Esophagus mucosa (tissue), 1 donor: ENCODE measurements at places on chromosomes 5 and 9.
A peak's percentile ranks its signal among the peaks of the same experiment; 100 is the strongest.

GRCh38 chr5:71932655-71933338 lies 174.5 kb upstream of the MAP1B start:
- peak; percentile 59 for ATAC-seq

DNA sequence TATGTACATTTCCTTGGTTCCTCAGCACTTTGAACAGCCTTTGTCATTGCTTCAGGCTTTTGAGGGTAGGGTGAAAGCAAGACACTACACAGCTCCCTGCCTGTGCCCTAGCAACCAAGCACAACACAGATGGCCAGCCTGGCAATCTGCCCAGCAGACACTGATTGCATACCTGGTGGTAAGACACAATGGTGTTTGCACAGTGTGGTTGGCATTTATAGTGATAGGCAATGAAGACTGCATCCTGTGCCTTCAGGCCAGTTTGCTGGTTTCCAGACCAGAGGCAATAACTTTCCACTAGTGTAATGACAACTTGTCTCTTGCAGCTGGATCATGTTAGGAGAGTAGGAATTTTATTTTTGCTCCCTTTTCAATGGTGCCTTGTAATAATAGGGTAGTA lies 144.5 kb upstream of the TNC start:
- peak; percentile 83 for ATAC-seq

DNA sequence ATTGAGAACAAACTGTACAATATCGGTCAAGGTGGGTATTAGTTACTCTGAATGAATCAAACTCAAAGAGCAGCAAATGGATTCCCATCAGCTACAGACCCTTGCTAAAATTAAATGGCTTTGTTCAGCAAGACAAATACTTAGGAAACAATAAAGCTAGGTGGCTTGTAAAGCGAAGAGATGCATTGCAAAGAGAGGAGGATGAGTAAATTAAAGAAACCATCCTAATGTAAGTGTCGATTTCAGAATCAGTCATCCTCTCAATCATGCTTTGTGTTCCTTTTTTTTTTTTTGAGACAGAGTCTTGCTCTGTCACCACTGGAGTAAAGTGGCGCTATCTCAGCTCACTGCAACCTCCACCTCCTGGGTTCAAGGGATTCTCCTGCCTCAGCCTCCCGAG lies 359.2 kb upstream of the ZNF462 start:
- no peak for ATAC-seq

DNA sequence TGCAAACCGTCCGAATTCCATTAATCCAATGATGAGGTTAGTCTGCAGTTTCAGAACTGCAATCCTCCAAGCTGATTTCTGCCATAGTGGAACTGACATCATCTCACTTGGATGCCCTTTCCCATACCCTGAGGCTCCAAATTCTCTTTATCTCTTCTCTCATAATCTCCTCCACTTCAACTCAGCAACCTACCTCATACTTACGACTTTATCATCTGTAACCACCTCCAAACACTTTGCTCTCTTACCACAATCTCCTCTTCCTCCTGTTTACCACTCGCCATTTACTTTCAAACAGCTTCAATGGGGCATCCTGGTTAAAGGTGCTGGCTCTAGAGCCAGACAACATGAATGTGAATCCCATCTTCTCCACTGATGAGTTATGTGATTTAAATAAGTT lies 223.2 kb downstream of the EPB41L4A start:
- ATAC-seq: no peak

- ATAC-seq: no peak
These were observed 250.3 kb downstream of the DMAC1 start for GRCh38 chr9:7549249-7549648.

DNA sequence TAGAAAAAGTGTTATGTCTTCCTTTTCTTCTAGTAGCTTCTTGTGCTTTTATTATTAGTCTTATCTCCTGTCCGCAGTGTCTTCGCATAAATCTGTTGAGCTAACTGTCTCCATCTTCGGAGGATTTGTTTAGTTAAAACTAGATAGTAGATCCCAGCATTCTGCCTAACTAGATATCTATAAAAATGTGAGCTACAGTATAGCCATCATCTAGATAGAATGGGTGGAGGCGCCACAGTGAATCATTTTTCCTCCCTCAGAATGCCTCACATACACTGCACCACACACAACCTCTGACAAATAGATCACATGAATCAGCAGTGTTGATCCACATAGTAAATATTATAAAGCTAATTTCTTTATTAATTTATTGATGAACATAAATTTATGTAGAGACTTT lies 220.3 kb upstream of the GAS1 start:
- ATAC-seq: no peak

DNA sequence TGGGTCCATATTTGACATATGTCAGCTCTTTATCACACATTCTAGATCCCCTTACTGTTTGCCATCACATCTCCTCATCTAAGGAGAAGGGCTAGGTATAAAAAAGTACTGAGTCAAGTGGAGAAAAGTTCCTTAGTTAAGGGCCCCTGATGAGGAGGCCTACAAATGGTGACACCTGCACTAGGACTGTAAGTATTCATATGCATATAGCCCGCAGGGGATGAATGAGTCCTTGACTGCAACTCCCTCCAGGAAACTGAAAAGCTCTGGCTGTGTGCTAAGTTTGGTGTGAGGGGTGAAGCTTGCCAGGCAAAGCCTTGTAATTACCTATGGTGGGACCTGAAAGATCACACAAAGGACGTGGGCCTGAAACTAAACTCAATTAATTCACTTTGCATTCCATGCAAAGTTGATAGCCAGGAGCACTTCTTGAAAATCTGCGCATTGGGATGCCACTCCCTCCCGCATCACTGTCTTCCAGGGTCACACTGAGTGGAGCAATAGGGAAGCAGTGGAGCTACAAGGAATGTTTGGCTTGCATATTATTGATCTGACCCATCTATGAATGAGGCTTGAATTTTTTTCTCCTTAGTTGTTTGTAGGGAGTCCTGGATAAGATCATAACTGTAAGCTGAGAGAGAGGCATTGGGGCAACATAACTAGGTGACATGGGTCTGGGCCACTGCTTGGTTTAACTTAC lies 11.9 kb upstream of the EQTN start:
- ATAC-seq: no peak
